DMS 273 treated with DMSO at 0.1 percent for 48 hours (cell line): ENCODE measurements at places on chromosomes 13 and 19.

- DNase-seq, result no peak
Observed at GRCh38 chr13:67069117-67069767, 160.9 kb downstream of the PCDH9 start.

DNA sequence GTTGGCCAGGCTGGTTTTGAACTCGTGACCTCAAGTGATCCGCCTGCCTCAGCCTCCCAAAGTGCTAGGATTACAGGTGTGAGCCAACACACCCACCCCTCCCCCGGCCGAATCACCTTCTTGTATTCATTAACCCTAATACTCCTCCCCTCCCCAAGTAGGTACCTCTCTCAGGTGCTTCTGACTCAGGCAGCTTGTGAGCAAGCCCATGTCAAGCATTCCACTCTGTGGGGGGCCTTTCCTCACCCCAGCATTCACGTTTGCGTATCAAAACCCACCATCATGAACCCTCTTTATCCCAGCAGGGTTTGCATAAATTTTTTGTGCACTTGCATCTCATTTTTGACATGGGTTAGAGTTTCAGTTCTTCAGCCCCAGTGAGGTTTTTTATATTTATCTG is 23.6 kb upstream of the RFXAP start:
- DNase-seq, result no peak

DNA sequence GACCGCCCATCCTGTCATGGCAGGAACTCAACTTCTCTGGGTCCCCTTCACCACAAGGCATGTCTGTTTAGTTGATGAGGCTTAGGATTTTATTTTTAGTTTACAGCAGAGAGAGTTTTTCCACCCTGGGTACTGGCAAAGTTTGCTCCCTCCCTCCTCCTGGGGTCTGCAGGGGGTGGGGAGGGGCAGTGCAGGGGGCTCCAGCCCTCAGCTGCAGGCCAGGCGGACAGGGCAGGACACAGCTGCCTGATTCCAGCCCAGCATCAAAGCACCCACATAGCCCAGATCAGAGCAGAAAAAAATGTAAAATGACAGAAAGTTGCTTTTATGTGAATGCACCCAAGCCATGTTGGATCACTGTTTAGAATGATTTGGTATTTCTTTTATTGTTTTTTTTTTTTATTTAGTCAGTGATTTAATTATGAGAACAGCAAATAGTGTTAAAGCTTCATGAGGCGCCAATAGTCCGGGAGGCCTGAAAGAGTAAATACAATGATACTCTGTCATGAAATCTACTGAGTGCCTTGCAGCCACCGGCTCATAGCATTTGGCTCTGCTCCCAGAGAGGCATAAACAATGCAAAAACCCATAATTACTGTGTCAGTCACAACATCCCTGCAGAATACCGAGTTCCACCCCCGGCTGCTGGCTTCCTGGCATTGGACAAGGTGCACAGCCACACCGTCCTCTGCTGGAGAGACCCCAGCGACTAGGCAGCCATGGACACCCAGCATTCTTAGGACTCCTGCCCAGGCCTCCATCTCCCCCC is 923.5 kb downstream of the UQCRFS1 start:
- peak; percentile 62 for DNase-seq

GRCh38 chr13:44576351-44577235 is 463 bp upstream of the TSC22D1 start:
- no peak for DNase-seq

DNA sequence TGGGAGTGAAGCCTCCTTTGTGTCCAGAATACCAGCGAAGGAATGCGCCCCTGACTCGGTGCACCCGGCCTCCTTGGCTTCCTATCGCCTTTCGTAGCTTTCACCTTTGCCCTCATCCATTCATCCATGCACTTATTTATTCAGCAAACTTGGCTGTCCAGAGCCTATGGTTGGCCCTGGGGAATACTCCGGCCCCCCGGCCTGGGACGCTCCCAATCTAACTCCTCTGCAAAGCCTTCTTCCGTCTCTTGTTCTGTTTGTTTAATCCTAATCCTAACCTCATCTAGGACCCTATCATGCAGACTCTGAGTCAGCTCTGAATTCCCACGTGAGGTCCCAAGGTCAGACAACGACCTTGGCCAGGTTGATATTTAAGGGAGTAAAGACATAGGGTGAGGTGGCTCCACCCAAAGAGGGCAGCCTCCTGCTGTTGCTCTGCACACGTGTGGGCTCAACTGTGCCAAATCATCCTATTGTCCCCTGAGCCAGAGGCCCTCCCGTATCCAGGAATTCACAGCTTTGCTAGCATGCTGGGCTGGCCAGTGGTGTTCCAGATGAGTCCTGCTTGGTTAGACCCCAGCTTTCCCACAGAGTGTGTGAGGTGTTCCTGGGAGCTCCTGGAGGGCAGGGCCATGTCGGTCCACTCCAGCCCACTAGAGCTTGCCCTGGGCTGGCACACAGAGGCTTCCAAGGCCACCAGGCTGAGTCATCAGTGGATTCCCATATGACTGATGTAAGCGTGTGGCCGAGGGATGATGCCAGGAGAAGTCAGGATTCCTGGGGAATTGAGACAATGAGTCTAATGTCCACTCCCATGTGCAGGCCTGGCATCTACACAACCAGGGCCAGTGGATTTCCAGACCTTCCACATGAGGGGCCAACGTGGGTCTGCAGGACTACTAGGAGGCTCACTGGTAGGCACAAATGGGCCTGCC is 6.5 kb upstream of the CCNE1 start:
- no peak for DNase-seq

GRCh38 chr13:41917641-41918040 is 43.3 kb downstream of the VWA8 start:
- DNase-seq, result no peak

DNA sequence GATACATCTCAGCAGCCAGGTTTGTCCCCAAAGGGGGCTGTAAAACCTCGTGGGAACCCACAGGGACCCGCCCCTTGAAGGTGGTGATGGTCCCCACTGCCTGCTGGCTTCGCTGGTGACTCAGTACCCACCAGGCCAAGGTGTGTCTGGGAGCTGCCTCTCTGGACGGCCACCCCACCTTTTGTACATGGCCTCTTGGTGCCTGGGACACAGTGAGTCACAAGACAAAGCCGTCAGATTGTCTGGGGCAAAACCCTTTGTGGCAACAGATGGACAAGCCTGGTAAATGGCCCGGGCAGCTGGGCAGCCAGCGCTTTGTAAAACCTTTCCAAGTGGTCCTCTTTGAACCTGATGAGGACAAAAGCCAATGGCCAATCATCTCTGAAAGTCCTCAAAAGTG is 27.9 kb upstream of the KLF2 start:
- no peak for DNase-seq

GRCh38 chr19:48940902-48941301 is 7.4 kb downstream of the DHDH start:
- no peak for DNase-seq

GRCh38 chr13:57739543-57740190 is 108.1 kb downstream of the PCDH17 start:
- no peak for DNase-seq

- DNase-seq, result no peak
Observed at GRCh38 chr13:24038405-24038804, 122.1 kb upstream of the SPATA13 start.

- no peak for DNase-seq
Observed at GRCh38 chr13:30880856-30881155, 25.3 kb upstream of the MEDAG start.

- no peak for DNase-seq
Observed at GRCh38 chr13:99314640-99315176, 7.5 kb upstream of the GPR183 start.

DNA sequence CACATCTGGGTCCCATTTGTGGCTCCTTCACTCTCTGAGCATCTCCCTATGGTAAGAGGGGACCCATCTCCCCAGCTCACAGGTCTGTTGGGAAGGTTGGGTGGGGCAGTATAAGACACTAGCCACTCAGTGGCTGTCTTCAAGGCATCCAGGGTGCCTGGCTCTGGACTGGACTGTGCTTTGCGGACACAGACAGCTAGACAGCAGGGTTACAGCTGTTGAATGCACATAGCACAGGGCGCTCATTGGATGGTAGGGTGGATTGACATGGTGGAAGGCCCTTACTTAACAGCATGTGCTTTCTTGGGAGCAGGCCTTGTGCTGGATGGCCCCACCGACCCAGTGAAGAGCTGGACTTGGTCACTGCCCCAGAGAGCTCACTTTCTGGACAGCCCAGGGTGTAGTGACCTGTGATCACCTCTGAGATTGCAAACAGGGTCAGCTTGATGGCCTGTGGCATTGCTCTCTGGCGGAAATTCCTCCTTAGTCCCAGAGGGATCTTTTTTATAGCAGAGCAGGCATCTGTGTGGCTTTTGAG is 1.9 kb downstream of the ZNF444 start:
- no peak for DNase-seq

DNA sequence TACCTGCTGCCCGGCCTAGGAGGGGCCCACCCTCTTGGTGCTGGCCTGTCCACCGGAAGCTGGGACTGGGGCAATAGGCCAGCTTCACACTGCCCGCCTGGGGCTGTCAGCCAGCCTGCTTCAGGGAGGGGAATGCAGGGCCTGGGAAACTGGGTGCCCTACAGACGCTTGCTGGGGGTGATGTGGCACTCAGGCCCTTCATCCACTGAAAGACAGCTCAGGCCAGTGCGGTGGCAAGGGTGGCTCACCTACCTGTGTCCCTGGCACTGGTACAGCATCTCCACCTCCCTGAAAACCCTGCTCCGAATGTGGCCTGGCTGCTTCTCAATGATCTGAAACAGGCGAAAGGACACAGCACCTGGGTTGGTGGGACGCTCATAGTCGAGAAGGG is 7.8 kb downstream of the MKNK2 start:
- no peak for DNase-seq

GRCh38 chr13:29624997-29625396 is 29.5 kb upstream of the SLC7A1 start:
- DNase-seq, result no peak

DNA sequence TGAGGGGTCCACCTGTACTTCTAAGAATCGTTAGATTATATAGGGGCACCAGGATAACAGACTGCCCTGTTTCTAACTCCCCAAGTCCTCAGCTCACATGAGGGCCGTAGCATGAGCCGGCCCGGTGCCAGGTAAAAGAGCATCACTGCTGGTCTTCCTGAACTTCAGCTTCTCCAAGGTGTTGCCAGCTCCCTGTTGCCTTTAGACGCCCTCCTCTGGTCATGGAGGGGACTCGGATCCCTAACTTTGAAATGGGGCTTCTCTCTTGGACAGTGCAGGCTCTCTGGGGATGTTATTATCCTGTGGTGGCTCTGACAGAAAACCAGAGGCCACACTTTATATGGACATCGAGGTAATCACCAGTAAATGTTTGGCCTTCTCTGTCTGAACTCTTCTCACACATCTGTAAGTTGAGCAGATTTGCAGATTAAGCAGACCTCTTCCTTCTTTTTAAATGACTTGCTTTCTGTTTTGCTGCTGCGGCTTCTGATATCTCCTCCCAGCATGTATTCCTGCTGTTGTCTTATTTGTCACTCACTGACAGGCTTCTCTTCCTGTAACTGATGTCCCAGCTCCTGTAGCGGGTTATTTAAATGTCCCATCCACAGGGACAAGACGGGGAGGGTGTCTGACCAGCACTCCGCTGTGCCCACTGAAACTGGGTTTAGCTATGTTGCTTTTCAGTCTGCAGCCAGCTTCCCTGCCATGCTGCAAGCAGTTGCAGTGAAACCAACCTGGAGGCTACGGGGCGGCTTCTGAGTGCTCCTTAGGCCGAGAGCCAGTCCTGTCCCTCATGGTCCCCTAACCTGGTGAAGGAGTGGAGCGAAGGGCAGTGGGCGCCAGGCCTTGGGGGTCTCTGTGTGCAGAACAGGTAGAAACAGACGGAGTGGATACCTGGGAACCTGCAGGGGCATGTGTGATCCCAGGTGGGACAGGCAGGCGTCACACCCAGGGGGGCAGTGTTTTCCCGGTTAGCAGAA is 39.2 kb downstream of the TSSK6 start:
- DNase-seq, result no peak

DNA sequence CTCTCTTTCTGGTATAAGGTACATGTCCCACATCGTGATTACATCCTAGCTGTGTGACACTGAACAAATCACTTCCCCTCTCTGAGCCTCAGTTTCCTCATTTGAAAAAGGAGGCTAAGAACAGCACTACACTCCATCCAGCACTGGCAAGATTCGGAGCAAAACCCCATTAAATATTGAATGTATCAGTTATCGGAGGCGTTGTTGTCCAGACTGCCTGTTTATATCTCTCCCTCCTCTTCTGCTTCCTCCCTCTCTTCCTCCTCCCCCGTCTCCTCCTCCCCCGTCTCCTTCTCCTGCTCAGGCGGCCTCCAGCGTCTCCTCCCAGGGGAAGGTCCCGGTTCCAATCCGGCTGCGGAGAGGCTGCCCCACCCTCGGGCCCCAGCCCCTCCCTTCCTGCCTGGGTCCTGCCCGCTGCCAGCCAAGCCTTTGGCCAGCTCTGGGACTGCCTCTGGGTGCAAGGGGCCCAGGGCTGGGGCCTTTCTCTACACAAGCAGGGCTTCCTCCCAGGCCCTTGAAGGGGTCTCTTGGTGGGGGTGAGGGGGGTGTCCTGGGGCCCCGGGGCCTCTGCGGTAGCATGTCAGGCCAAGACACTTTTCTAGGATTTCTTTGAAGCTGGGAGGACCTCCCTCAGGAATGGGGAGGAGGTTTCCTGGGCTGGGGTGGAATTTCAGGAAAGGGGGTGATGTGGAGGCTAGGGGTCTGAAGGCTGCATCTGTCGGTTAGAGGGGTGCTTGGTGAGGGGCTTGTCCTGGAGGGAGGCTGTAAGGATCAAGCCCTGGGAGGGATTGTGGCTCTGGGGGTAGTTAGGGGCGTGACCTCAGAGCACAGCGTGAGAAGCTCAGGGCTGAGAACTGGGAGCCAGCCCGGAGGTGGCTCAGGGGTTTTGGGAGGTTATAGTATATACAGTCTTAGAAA is 1.9 kb downstream of the RRAS start:
- no peak for DNase-seq

DNA sequence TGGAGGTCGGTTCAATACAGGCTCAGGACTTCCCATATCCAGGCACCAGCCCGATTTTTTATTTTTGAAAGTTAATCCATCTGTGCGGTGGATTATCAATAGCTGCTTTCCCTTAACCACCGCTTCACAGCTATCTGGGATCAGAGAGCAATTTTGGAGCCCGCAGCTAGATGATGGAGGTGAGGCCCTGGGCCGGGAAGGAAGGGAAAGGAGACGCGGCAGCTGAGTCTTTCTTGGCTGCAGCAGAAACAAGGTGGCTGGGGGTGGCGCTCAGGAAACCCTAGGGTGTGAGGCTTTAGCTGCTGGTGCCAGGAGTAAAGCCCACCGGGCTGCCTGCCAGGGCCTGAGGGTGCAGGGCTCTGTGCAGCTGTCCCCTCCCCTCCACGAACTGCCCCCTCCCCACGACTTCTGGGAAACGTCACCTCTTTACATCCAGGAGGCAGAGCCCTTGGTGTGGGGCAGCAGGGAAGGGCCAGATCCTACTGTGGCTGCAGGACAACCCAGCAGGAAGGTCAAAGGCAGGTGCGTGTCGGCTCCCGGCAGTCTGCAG is 307.0 kb downstream of the ZNF536 start:
- DNase-seq, result no peak

GRCh38 chr13:60221581-60221980 is 57.9 kb upstream of the DIAPH3 start:
- DNase-seq, result no peak

- DNase-seq, result no peak
Observed at GRCh38 chr13:99374994-99375737, 68.0 kb upstream of the GPR183 start.

GRCh38 chr19:42487032-42487797 is 41.1 kb downstream of the CEACAM1 start:
- no peak for DNase-seq

- DNase-seq, result no peak
Observed at GRCh38 chr19:10102787-10103236, 334 bp upstream of the ANGPTL6 start.

GRCh38 chr13:103324641-103325040 is 258.4 kb upstream of the SLC10A2 start:
- DNase-seq, result no peak
